ENCODE measurements at places on chromosomes 12 and 14.
A peak's percentile ranks its signal among the peaks of the same experiment; 100 is the strongest.

DNA sequence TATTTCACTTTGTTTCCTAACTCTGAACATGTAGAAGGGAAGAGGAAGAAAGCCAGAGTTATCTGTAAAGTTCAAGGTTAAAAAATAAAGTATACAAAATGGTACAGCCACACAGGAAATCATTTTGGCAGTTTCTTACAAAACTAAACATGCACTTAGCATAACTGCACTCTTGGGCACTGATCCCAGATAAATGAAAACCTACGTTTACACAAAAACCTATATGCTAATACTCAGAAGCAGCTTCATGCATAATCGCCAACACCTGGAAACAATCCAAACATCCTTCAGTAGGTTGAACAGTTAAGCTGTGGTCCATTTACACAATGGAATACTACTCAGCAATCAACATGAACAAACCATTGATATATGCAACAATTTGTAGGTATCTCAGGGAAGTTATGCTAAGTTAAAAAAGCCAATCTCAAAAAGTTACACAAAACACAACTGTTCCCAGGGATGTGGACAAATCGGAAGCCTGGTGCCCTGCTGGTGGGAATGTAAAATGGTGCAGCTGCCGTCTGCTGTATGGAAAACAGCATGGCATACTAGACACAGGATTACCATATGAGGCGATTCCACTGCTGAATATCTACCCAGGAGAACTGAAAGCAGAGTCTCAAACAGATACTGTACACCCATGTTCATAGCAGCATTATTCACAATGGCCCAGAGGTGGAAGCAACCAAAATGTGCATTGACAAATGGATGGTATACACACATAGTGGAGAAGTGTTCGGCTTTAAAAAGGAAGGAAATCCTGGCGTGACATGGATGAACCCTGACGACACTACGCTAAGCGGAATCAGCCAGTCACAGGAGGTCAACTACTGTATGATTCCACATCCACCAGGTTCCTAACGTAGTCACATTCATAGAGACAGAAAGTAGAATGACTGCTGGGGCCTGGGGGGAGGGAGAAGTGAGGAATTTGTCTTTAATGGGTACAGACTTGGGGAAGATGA, 37.7 kb downstream of the NRDE2 start:
- no peak for DNase-seq

- DNase-seq: no peak
Observed at GRCh38 chr12:113710216-113710615, 238.5 kb upstream of the LHX5 start.

- DNase-seq: no peak
Observed at GRCh38 chr12:70772836-70773235, 135.6 kb upstream of the PTPRB start.

- peak; percentile 39 for DNase-seq
Observed at GRCh38 chr12:4246116-4246515, 27.4 kb upstream of the CCND2 start.

GRCh38 chr14:105627701-105628100, 101.3 kb downstream of the TMEM121 start:
- DNase-seq: no peak

DNA sequence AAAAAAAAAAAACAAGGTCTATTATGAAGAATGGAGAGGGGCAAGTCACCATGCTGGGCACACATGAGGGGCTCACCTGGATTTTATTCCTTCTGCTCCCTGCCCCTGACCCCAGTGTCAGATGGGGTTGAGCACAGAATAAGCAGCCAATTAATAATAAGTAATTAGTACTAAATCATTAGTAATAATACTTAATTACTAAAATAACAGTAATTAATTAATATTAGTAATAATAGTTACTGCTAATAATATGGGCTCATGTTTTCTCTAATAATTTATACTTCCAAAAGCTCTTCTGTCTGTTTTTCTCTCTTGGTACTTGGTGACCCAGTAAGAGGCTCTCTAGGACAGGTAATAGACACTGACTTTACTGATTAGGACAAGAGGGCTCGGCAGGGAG, 360.9 kb downstream of the VRK1 start:
- DNase-seq: no peak

DNA sequence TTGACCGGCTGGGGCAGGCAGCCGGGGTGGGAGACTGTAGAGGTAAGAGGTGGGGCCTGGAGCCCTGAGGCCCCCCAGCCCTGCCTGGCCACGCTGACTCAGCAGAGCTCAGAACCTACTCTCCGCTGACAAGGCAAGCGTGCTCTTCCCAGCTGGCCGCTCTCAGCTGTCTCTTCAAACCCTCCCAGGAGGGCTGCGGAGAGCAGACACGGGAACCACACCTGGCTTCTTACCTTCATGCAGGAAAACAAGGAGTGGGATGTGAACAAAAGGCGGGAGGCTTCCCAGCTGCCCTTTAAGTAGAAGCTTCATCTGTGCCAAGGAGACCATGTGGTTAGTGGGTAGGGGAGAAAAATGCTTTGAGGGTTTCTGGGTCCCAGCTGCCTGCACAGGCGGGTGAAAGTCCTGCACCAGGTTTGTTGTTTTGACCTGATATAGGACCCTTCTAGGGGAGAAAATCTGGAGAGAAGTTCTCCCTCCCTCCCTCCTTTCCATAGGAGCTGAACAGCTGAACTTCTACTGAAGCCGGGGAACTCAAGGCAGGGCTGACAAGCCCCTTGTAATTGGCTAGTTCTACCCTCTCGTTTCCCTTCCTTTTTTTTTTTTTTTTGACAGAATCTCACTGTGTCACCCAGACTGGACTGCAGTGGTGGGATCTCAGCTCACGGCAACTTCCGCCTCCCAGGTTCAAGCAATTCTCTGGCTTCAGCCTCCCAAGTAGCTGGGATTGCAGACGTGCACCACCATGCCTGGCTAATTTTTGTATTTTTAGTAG, 12.8 kb upstream of the TESC start:
- DNase-seq: no peak

GRCh38 chr12:26723379-26724308, 109.3 kb downstream of the ITPR2 start:
- no peak for DNase-seq

- DNase-seq: no peak
Observed at GRCh38 chr12:53524476-53524875, 17.2 kb upstream of the NPFF start.

GRCh38 chr14:90513161-90514014, 116.6 kb downstream of the CALM1 start:
- DNase-seq: peak; percentile 90

- DNase-seq: no peak
Observed at GRCh38 chr12:45294906-45295305, 79.0 kb downstream of the ANO6 start.

DNA sequence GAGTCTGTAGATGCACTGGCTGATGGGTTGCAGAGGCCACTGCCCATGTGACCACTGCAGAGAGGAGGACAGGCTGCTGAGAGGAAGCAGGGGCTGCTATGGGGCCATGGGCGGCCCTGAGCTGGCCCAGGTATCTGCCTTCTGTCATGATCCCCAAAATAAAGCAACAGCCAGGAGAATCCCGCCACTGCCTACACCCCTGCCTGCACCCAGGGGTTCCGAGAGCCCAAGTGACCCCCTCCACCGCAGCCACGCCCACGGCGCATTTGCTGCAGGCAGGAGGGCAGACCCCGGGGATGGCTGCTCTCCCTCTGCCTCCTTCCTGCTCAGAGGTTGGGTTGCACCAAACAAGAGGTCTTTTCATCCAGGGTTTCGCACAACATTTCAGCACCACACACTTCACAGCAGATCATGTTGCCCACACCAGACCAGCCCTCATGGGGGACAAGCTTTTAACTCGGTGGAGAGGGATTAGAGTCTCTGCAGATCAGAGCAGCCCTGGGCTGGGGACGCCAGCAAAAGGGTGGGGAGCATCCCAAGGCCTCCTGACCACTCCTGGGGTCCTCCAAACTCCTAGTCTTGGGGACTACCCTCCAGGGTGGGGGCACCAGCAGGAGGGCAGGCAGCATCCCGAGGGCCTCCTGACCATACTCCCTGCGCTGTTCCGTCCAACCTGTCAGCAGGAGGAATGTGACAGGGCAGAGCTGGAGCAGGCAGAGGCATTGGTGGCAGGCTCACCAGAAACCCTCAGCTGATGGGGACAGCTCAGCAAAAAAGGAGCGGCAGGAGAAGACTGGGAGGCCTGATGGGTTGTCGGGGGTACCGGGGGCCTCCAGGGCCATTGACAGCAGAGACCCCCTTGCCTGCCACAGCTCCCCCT, 14.1 kb downstream of the CCDC85C start:
- no peak for DNase-seq

- no peak for DNase-seq
Observed at GRCh38 chr14:88545256-88545655, 9.6 kb downstream of the PTPN21 start.

DNA sequence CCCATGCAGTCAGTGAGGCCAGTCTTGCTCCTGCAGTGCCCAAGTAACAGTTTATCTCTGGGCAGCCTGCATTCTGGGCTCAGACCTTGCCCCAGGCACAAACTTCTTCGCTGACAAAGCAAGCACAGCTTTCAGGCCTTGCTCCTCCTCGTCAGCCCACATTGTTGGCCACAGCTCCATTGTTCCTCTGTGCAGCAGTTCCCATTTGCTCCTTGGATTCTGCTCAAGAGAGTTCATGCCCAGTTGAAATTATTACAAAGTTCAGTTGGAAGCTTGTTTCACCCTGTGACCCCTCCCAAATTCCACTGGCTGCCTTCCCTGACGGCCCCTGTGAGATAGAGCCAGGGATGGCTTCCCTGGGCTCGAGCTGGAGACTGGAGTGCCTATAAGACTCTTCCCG, 163.4 kb upstream of the DDHD1 start:
- DNase-seq: no peak

DNA sequence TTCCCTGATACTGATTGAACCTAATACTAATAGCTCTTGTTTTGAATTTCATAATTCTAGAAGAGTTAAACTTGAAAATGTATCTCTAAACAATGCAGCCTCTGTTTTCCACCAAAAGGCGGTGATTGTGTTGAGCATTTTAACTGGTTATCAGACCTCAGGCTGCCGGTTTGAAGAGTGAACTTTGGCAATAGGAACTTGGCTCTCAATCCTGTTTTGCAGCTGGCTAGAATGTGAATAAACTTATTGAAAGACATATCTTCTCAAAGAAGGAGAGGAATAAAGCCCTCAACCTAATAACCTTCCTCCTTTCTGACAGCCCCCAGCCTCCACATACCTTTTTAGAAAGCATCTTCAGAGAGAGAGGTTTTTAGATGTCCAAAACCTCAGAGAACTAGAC, 105.4 kb downstream of the SRGAP1 start:
- DNase-seq: no peak

- DNase-seq: no peak
Observed at GRCh38 chr14:61663312-61663979, 31.9 kb upstream of the HIF1A start.

- no peak for DNase-seq
Observed at GRCh38 chr14:29851397-29851796, 76.2 kb downstream of the PRKD1 start.

- no peak for DNase-seq
Observed at GRCh38 chr12:24522736-24523135, 426.2 kb downstream of the BCAT1 start.

DNA sequence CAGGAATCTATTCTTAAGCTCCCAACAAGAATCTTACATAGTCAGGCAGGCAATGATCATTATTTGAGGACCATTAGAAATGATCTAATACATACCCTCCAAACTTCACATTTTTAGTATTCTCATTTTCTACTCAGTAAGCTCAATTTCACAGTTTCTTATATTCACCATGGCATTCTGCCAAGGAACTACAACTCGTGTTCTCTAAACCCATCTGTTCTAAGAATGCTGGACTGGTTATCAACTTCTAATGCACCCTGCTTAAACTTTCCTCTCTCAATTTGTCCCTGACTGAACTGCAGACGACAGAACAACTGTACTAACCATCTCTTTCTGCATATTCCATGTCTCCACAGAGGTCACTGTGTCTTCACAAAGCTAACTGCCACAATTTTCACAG, 58.6 kb downstream of the GXYLT1 start:
- no peak for DNase-seq

DNA sequence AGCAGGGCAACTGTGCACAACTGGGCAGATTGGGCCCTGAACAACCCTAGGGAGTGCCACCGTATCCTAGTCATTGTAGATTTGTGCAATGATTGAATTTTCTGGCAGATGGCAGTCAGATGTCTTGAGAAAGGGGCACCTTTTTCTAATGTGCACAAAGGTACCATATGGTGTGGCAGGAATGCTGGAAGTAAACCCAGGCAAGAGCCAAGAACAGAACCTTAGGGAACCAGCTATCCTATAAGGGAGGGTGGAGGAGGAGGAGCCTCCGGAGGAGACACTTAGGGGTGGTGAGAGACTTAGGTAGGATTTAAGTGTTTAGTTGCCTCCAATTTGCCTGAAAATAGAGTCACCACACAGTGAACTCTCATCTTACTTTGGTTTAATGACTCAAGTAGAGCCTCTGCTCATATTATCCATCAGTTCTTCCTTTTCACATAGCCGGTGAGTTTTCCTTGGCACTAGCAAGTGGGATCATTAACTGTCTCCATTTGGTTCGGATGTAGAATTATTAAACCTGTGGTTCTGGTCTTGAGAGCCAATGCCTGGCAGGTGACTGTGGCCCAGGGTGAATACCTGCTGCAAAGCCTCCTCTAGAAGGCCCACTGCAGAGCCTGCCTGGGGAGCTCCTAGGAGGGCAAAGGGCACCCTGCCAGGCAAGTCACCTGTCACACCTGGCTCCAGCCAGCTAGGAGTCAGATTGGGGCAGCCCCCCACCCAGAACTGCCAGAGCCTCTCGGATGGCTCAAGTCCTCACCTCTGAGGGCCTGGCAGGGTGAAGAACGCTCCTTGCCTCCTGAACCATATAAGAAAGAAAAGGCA, 184.4 kb upstream of the HIF1A start:
- DNase-seq: no peak

- no peak for DNase-seq
Observed at GRCh38 chr14:49479432-49479831, 106.7 kb downstream of the RPS29 start.

- DNase-seq: no peak
Observed at GRCh38 chr12:101850199-101850598, 19.4 kb upstream of the GNPTAB start.

DNA sequence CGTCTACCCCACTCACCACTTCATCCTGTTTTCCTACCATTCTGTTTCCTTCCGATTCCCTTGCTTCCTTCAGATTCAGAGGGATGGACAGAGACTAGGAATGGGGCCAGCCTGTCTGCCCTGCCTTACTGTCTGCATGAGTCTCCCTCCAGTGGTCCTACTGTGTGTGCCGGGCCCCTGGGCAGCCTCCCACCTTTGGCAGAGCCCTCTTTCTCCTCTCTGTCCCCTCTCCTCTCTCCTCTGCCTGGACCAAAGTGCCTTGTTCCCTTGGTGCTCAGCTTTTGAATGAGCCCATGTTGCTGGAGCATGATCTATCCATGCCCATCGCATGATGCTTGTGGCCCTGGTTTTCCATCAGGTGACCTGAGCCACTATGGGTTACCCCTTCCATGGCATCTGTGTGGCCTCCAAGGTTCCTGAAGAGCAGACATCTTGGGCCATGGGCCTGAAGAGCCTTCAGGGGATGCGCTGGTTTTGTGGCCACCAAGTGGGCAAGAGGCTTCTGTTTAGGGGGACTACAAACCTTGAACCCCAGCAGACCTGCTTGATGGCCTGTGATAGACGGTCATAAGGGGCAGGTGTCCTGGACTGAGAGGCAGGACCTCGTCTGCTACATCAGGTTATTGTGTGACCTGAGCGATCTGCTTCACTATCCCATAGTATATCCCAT, 54.2 kb upstream of the BCL11B start:
- no peak for DNase-seq

- DNase-seq: no peak
Observed at GRCh38 chr12:105939181-105939721, 199.5 kb downstream of the NUAK1 start.

Measured in left hindlimb (tissue), 1 donor.